ENCODE measurements at places on chromosomes 1 and 21.

DNA sequence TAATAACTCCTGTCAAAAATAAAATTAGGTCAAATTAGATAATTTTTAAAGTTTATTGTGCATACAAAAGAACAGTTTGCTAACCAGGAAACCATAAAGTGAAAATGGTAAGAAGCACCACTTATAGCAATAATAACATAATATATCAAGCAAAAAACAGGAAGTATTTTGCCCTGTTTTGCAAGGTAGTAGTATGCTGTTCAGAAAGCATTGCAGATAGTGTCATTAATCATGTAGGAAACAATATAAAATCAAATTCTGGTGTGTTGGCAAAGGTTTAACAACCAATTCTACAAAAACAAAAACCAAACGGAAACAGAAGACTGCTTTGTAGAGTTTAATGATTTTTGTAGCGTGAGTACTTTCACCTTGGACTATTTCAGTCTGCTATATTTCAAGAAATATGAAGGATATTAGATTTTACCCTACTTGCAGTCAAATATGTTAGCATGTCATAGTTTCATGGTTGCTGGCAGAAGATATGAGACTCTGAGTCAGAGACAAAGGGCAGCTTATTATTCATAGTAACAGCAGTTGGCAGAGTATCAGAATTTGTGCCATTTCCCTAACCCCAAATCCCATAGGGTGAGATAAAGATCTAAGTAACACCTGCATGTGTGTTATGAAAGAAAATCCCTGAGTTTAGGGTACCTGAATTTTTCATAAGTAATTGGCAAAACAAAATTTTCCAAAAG, 729.0 kb upstream of the BRINP3 start:
- no peak for DNase-seq

DNA sequence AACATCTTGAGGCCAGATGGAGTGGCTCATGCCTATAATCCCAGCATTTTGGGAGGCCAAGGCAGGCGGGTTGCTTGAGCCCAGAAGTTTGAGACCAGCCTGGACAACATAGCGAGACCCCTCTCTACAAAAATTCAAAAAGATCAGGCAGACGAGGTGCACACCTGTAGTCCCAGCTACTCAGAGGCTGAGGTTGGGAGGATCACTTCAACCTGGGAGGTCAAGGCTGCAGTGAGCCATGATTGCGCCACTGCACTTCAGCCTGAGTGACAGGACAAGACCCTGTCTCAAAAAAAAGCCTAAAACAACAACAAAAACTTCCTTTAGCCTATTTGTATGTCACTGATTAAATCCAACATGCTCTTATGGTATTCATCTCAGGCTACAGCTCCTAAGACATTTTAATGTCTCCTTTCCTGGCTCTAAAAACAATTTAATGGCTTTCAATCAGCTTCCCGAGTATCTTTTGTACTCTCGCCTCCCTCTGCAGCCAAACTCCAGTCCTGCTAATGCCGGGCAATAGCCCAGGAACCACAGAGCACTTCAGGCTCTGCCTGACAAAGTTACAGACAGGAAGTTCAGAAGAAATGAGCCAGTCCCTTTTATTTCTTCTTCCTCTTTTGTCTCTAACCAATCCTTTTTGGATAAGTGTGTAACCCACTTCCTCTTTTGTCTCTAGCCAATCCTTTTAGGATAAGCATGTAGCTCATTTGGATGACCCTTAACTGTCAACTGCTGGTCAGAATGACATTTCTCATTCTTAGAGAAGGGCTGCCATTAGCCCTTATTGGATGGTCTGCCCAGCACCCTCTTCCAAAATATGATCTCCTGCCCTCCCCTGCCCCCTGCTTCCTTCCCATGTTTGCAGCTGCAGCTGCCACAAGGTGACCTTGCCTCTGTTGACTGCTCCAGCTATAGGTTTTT, 6.6 kb upstream of the DOP1B start:
- no peak for DNase-seq

DNA sequence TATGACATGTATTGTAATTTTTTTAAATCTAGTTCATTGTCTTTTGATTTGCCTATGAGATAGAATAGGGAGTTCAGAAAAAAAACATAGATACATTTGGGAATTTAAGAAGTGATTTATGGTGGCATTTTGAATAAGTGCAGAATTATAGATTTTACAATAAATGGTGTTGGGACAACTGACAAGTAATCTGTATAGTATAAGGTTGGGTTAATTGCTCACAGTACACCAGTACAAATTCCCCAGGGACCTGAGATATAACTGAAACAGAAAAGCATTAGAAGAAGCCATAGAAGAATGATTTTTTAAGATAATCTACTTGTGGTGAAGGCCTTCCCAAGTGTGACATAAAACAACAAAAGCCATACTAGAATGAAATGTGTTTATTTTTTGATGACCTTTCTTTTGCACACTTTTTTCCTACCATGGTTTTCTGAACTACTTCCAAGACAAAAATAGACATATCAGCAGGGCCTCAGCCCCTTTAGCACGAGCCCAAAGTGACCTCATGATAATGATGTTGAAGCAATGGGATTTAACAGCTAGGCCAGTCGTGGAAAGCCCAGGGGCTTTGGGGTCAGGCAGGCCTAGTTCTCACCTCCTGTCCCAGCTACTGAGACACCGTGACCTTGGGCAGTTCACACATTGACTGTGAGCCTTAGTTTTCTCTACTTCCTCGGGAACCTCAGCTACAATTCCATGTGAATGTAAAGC, 87.4 kb downstream of the GREM2 start:
- no peak for DNase-seq

DNA sequence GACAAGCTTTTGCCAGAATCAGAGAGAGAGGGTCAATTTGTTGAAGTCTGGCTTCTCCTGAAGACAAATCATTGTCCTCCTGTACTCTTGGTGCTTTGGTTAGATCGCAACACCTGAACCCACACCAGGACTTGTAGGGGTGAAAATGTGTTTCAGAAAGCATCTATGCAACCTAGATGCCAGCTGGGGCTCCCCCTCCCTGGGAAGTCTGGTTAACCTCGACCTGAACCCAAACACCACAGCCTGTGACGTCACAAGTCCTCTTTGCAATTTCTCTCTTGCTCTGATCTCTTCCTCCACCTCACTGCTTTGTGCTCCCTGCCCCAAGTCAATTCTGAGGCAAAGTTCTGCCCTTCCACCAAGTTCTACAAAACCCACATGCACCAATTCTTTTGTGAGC, 42.8 kb upstream of the USP24 start:
- DNase-seq: no peak

DNA sequence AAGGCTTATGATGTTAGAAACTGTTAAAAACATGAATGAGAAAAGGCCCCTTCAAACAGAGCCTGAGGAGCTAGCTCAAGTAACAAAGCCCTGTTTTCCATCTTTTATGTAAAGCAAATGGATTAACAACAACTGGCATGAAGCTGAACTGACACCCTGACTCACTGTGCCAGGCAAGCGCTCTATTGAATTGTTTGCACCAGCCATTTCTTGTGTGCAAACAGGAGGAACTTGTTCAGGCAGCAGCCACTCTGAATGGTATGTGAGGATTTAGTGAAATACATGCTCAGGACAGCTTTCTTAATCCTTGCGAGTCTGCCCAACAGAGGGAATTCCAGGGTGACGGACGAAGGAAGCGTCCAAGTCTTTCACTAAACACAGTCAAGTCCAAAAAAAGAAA, 291.1 kb upstream of the ADGRL2 start:
- no peak for DNase-seq

DNA sequence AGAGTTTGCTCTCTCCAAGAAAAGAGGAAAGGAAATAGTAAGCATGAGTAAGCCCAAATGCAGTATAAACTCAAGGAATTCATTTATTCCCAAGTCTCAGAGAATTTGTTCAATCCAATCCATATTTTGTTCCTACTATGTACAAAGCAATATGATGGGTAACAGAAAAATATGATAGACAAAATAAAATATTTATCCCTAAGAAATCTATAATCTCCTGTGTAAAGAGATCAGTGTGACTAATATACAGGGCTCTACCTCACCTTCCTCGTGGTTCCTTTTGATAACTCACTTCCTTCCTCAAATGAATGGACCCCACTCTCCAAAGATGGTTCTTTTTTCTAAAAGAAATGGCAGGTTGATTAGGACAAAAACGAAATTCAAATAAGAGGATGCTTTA, 7.6 kb downstream of the CLSPN start:
- no peak for DNase-seq

- no peak for DNase-seq
Observed at GRCh38 chr1:158355773-158356285, 2.1 kb downstream of the CD1E start.

DNA sequence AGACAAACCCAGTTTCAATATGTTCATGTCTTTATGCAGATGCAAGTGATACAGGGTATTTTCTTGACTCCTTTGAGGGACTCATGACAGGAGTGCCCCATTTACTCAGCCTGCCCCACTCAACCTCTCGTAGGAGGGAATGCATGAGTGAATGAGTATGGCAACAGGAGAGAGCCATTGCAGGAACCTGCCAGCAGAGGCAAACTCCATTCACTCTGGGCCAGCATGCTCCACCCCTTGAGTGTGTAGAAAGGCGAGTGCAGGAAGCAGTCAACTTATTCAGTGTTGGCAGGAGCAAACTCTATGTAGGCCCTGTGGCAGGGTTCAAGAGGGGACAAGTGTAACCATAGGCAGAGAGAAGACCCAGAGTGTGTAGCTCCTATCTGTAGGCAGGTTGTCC, 1526.3 kb downstream of the PLA2G4A start:
- DNase-seq: no peak

DNA sequence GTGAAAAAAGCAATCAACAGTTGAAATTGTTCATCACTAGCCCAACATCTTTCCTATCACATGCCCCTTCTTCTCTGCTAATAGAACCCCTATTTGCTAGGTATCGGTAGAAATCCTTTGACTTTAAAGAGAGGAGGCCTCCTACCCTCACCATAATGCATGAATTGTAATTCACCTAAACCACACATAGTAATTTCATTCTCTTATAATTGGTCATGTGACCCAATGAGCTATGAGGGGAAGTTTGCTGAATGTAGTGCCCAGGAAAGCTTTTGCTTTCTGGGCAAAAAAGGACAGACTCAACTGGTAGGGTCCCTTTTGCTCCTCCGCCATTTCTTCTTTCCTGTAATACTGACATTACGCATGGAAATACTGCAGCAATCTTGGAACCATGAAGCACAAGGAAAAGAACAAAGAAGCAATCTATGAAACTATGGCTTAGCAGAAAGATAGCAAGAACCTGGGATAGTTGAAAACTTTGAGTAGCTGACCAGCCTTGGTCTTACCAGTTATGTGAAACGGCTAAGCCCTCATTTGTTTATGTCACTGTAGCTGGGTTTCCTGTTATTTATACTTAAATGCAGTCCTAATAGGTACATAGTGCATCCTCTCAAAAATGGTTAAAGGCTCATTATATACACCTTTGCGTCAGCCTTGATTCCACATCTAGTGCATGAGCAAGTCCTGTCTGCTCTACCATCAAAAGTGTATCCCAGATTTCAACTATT, 10.2 kb upstream of the CHI3L2 start:
- no peak for DNase-seq

GRCh38 chr1:207935166-207935583, 24.2 kb upstream of the CD34 start:
- DNase-seq: no peak

- DNase-seq: no peak
Observed at GRCh38 chr21:41816583-41817165, 49.8 kb upstream of the RIPK4 start.

- no peak for DNase-seq
Observed at GRCh38 chr1:86207323-86207722, 50.8 kb upstream of the COL24A1 start.

GRCh38 chr1:185450917-185451316, 133.9 kb upstream of the IVNS1ABP start:
- no peak for DNase-seq

GRCh38 chr1:96710708-96711477, 10.7 kb upstream of the PTBP2 start:
- no peak for DNase-seq

GRCh38 chr1:216705676-216706075, 17.6 kb downstream of the ESRRG start:
- DNase-seq: no peak
